ENCODE measurements at places on chromosomes 3 and 15.

- no peak for DNase-seq
Observed at GRCh38 chr3:171453180-171453886, 6.9 kb downstream of the TNIK start.

- DNase-seq: no peak
Observed at GRCh38 chr3:54906763-54907162, 21.1 kb downstream of the LRTM1 start.

- DNase-seq: no peak
Observed at GRCh38 chr3:23873941-23874340, 42.8 kb downstream of the NKIRAS1 start.

DNA sequence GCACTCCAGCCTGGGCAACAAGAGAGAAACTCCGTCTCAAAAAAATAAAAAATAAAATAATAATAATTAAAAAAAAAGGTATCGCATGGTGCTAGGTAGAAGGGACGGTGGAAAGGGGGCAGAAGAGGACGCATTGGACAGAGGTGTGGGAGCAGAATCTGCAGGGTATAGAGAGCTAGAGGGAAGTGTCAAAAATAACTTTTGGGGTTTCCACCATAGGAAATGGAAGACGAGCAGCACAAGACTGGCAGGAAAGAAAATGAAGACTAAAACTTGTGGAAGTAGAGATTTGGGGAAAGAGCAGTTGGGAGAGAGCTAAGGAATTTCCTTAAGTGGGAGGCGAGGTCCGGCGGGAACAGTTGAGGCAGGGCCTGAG is 585 bp upstream of the MKRN2 start:
- no peak for DNase-seq

- DNase-seq: no peak
Observed at GRCh38 chr3:88828466-88828865, 279.0 kb upstream of the EPHA3 start.

DNA sequence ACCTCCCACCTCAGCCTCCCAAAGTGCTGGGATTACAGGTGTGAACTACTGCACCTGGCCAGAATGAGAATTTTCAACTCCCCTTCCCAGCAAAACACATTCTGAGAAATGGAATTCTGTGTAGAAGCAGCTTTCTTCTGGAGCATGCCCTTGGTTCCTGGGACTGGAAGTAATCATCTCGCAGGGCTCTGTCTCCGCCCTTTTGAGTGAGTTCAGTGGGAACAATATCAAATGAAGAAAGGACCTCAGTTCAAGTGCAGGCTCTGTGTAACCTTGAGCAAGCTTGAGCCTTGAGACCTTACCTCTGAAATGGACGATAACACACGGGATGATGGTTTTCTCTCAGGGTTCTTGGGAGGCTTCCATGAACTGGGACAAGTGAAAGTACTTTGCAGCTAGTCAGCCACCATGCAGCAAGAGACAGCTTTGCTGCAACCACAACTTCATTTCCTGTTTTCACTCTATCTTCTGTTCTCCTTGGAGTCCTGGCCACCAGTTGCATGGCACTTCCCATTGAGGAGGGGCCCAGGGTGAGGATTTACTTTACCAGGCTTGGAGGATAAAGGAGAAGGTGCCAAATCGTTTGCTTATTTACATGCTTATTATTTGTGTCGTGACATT is 35.7 kb upstream of the IGF1R start:
- DNase-seq: no peak

- DNase-seq: no peak
Observed at GRCh38 chr3:29314727-29315088, 33.8 kb downstream of the RBMS3 start.

DNA sequence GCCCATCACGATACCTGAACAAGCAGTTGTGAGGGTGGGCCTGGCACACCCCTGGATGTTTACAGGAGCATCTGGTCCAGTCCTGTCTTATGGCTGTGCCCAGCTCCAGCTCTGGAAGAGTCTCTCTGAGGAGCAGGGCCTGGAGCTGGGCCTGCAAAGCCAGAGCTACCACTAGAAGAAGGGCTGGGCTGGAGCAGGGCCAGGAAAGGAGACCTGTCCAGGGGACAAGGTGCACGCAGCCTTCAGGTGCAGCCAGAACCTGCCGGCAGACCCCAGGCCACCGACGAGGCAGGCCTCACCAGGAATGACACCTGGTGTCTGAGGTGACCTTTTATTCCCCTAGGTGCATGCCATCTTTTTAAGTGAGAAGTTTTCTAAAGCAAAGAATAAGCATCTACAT is 8.4 kb upstream of the BCL2L10 start:
- no peak for DNase-seq

- DNase-seq: peak; percentile 58
Observed at GRCh38 chr3:46849686-46850467, 13.4 kb downstream of the MYL3 start.

DNA sequence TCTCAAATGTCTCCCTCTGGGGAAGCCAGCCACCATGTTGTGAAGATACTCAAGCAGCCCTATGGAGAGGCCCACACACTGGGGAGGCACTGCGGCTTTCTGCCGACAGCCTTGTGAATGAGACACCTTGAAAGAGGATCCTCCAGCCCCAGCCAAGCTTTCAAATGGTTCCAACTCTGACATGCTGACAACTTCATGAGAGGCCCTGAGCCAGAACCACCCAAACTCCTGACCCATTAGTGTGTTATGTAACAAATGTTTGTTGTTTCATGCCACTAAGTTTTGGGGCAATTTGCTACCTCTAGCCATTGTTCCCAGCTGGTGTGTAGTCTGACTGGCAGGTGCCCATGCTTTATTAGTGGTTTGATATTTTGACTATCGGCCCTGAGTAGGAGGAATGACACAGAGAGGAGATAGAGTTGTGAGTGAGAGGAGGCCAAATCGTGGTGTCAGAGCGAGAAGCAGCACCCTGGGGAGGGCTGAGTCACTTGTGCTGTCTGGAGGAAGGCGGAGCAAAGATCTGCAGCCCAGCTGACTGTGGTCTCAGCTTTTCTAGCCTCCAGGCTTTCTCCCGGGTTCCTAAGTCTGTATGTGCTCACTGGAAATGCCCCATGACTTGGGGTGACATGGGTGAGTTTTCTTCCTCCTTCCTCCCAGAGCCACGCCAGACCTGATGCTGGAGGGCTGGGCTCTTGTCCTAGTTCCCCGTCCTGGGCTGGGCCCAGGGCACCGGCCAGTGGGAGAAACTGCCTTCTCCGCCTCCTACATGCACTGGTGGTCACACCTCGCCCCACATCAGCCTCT is 56.7 kb upstream of the BLM start:
- DNase-seq: peak; percentile 82

DNA sequence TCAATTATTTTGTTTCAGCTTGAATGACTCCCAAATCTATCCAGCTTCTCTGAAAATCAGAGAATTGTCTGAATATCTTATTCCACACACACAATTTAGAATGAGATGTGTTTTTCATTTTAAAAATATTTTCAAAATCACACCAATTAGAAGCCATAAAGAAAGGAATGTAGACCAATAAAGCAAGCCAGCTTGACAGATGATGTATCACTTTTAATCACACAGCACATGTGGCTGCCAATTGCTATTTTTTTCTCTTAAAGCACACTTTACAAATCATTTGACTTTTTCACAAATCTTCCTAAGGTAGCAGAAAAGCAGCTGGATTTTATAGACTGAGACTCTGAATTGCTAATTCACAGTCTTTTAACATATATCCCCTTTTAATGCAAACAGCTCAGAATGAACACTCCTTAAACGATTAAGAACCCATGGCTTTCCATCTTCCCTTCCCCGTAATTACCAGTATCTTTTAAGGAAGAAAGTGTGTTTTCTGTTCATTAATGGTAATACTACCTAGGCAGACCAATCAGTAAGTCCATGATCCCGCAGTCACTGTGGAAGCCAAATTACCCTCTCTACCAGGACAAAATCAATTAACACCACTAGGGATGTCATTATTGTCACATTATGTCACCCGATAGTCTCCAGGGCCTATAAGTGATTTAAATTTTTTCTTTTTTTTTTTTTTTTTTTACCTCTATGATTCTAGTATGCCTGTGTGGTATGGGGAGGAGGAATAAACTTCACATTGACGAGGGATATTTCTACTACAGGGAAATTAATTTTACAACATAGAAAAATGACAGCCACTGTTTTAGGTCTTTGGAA is 250.0 kb upstream of the VEPH1 start:
- DNase-seq: no peak

- no peak for DNase-seq
Observed at GRCh38 chr3:29561651-29562149, 280.8 kb downstream of the RBMS3 start.
